ENCODE measurements at places on chromosomes 11 and 22. TPM values are rescaled to one million over a fixed set of nuclear protein-coding genes. Genes with fewer than 3 reads are reported as not detected.

The MEI1 gene
- total RNA-seq = not detected

The EHBP1L1 gene
- total RNA-seq = 38.8 TPM

The IMMP1L gene
- 2.1 TPM for total RNA-seq

The MOGAT2 gene
- total RNA-seq = not detected

The MYBPC3 gene
- total RNA-seq = not detected

The STARD10 gene
- 6.6 TPM for total RNA-seq

The C11orf52 gene
- total RNA-seq = 1.4 TPM

The DEPDC7 gene
- 1.4 TPM for total RNA-seq

The GGTLC2 gene
- total RNA-seq = not detected

The NPAS4 gene
- total RNA-seq = not detected

The PLAAT5 gene
- total RNA-seq = 1.1 TPM

The OR4X1 gene
- not detected for total RNA-seq

The PRR33 gene
- total RNA-seq = not detected

The PIWIL4 gene
- total RNA-seq = 3.4 TPM

The GNAZ gene
- total RNA-seq = 0.20 TPM

The CCDC87 gene
- total RNA-seq = 0.44 TPM

The PATE4 gene
- total RNA-seq = not detected

The BAIAP2L2 gene
- total RNA-seq = 3.4 TPM

The DLG2 gene
- 0.93 TPM for total RNA-seq

The CNTF gene
- 0.73 TPM for total RNA-seq

The CBLIF gene
- total RNA-seq = not detected

The CHRNA10 gene
- total RNA-seq = not detected

The UCP3 gene
- total RNA-seq = not detected

The TRIM29 gene
- not detected for total RNA-seq

The PYGM gene
- total RNA-seq = 2.7 TPM

The IFITM10 gene
- total RNA-seq = 1.6 TPM

The IL17RA gene
- 22.3 TPM for total RNA-seq

The KIF18A gene
- total RNA-seq = 0.94 TPM

The PTPRCAP gene
- total RNA-seq = not detected

Measured in cardiac ventricle fibroblast (primary cell).